ENCODE measurements at places on chromosomes 12 and 14.

DNA sequence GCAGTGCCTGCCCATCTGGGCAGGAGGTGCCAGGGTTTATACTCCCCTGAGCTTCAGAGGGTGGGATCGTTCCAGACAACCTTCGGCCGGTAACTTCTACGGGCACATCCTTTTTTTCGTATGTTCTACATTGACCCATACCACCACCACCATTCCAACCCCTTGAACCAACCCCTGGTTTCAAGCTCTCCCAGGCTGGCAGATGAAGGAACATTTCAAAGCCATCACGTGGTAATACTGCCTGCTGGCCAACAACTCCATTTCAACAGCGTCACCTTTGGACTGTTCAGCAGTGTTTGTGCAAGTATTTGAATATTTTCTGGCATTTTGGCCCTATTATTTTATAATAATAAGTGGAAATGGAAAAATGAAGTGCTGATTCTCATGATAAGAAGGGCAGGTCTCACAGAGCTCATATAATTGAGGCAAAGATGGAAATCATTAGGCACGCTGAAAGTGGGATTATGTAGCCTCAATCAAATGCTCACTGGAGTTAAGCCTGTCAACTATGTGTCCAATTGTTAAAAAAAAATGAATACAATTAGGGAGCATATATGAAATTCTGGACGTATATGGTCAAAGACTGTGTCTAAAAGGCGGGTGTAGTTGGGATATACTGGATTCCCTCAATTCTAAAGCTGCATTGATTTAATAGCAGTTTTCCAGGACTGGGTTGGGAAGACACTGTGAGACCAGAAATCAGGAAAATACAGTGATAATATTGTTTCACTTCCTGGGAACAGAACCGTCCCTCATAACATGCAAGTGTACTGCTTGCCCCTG is 162.1 kb downstream of the ZFP36L1 start:
- no peak for DNase-seq

- DNase-seq, result no peak
These were observed 59.2 kb downstream of the BICDL1 start for GRCh38 chr12:120048263-120048662.

DNA sequence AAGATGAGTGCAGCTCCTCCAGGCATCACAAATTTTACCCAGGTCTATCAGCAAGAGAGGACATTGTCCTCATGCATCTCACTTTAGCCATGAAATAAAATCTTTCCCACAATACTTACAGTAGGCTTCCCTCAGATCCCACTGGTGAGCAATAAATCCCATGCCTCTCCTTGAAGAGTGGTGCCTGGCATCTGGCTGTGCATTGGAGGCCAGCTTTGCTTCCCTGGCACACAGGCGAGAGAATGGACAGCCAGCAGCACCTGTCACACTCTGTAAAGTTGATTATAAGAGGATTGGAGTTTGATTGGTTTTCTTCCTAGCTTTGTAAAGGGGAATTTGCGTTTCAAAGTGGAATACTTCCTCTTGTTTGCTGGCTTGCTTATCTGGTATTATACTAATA is 1153.9 kb downstream of the AACS start:
- no peak for DNase-seq

GRCh38 chr14:104557766-104558165 is 21.8 kb upstream of the C14orf180 start:
- no peak for DNase-seq

DNA sequence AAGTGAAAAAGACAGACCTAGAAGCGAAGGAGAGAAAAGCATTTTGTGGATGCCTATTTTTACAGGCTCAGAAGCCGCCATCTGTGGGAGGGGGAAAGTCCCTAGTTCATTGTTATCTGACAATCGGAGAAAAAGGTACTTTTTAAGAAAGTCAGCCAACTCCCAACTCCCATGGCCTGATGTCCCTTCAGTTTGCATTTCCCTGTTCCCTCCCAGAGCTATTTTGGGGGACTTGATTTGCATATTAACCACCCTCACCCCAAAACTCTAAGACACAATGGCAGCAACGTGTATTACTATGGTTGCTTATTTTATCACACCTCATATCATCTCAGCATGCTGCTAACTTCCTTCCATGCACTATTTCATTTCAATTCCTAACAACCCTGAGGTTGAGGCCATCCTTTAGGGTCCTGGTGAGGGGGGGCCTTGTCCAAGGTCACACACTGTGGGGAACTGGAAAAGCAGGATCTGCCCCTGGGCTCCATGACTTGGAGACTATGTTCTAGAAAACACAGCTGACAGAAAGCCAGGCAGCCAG is 18.7 kb downstream of the HVCN1 start:
- peak; percentile 69 for DNase-seq

- DNase-seq, result no peak
These were observed 12.3 kb upstream of the LMO3 start for GRCh38 chr12:16618256-16618655.

GRCh38 chr12:114742363-114742762 is 58.4 kb upstream of the TBX3 start:
- DNase-seq, result no peak

DNA sequence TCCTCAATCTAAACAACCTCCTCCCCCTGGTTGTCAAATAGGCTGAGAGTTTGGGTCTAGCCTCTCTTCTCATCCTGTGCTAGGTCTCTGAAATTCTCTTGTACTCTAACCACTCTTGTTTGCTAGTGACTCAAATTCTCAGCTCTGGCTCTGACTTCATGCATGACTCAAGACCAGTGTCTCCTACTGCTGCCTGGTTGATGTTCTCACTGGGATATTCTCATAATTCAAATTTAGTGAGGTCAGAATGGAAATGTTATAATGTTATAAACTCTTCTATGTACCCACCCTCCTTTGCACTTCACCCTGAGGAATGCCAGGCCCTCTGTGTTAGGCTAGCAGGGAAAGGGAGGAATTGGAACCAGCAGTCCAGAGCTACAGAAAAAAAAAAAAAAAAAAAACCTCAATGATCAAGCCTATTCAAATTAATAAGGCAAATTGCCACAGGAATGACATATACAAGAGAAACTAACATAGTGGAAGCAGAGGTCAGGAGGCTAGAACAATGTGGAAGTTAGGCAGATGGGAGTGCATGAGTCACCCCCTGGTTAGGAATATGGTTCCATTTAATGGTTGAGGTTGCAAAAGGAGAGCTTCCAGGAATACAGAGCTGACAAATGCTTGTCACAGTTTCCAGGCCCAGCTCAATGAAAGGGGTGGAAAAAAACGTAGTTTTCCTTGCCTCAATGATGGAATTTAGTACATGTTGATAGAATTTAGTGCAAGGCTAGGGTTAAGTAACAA is 459.5 kb downstream of the RMST start:
- no peak for DNase-seq

GRCh38 chr14:91149462-91149861 is 35.6 kb downstream of the DGLUCY start:
- DNase-seq, result no peak

DNA sequence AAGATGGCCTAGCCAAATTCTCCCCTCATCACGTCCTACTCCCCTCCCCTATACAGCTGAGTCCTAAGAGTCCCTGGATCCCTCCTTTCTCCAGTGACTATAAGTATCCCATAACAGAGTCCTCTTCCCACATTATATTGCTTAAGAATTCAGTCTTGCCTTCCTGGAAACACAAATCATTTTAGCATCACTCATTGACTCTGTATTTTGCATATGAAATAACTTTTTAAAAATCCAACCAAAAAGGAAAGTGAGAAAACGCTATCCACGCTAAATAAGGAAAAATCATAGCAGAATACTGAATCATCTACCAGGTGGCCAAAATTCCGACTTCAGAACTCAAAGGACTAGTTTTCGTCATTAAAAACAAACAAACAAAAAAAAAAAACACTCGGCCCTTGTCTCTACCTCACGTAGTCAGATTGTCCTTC is 130.2 kb downstream of the GCH1 start:
- no peak for DNase-seq

- DNase-seq, result no peak
These were observed 14.2 kb upstream of the DLK1 start for GRCh38 chr14:100712490-100712889.

DNA sequence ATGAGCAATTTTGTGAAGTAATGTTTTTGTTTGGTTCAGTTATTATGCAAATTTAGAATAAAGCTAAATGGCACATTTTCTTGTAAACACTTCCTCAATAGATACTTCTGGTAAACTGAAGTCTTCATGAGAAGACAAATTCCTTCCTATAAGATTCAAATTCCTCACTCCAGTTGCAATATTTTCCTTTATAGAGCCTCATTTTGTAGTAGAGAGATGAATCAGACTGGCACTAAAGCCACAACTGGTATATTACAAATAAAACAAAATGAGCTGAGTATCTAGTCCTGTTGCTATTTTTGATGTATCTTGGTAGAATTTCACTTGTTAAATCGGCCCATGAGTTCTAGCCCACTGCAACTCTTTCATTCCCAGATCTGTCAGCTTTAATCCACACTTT is 5.5 kb downstream of the LGR5 start:
- DNase-seq, result no peak

DNA sequence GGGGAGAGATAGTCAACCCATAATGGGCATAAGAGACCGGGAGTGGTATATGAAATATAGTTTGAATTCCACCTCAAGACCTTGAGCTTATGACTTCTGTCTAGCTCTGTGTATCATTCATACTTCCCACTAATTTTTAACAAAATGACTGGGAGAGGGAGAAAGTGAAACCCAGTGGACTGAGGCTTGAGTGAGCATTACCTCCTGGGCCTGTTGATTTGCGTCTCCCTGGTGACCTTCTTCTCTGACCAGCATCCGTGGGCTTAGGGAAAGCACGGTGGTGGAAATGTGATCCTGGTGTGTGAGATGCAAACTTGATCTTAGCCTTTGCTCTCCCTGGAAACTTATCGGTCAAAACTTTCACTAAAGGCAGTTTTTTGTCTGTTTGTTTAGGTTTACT is 207.9 kb upstream of the BCL2L14 start:
- no peak for DNase-seq

DNA sequence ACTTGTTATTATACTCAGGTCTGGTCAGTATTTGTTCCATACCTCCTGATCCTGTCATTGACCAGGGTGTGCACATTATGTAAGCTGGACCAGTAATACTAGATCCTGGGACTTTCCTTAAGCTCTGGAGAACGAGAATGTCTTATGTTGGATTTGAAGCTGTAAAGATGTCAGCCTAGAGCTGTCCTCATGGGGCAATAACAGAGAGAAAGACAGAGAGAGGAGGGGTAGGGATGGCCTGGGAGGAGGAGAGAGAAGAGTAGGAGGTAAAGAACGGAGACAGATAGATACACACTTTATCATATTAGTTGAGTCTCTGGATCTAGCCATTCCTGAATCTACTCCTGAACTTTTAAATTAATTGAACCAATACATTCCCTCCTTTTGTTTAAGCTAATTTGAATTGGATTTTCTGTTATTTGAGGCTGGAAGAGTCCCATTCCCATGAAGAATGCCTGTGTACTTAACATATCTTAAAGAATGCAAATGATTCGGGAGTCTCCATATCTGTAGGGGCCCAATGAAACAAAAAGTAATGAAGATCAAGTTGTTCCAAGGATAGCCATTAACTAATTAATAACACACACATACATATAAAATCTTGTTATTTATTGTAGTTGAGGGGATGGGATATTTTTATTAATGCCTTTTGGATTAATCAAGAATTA is 55.9 kb downstream of the PLEKHA5 start:
- DNase-seq, result no peak

DNA sequence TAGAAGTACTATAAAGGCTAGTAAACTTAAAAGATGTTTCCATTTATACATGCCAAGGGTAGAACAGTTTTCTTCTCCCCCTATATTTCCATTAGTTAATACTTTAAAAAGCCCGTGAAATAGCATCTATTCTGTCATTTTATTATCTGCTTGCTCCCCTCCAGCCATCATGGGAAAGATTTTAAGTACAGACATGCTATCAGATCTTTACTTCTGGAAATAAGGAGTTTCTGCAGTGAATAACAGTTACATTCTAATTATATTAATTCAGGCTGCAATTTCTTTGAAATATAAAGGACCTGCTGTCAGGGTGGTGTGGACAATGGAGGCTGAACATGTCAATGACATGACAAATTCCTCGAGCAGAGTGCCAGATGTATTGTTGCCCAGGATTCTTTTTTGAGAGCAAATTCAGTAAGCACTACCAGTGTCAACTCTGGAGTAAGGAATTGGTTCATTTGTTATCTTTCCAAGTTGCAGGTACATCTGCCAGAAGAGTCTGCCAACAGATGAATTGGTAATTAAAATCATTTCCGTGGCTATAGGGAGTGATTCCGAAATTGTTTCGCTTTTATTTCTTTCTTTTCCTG is 151.3 kb downstream of the BTG1 start:
- DNase-seq, result no peak

DNA sequence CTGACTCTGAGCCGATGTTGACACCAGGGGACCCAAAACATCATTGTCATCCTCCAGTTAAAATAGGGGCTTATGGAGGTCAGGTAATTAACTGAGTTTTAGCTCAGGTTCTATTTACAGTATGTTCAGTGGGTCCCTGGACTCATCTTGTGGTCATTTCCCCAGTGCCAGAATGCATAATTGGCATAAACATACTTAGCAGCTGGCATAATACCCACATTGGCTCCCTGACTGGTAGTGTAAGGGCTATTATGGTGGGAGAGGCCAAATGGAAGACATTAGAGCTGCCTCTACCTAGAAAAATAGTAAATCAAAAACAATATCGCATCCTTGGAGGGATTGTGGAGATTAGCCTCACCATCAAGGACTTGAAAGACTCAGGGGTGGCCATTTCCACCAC is 350.9 kb downstream of the C12orf75 start:
- no peak for DNase-seq

- DNase-seq, result no peak
These were observed 6.7 kb downstream of the FAM222A start for GRCh38 chr12:109720152-109720856.

DNA sequence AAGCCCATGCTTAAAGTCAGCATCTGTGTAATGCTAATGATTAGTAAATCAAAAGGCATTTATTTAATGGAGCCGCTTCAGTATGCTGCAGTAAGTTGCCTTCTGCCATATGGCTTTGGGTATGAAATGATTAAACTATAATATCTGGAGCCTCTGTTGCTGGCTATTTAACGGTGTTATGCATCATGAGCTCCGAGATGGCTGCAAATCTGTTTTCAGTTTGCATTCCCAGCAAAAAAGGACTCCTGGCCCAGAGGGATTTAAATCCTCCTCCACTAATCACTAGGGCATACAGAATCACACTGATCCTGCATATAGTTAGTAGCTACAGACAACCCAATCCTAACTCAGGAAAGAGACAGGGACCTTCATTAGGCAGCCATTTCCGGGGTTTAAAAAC is 171.5 kb upstream of the EEA1 start:
- DNase-seq, result no peak

DNA sequence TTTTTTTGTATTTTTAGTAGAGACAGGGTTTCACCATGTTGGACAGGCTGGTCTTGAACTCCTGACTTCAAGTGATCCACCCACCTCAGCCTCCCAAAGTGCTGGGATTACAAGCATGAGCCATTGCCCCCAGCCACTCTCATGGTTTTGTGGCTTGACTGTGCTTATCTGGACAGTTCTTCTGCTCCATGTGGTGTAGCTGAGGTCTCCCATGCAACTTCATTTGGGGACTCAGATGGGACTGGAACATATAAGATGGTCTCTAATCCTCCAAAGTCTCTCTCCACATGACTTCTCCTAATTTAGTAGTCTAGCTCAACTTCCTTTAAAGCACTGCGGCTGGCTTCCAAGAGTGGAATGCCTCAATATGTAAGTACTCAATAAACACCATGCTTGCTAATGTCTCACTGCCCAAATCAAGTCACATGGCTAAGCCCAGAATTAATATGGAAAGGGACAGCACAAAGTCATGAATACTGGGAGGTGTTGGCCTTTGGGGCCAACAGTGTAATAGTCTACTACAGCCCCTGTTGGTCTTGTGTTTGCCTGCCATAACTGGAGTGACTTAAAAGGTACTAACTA is 7.4 kb downstream of the INHBC start:
- no peak for DNase-seq

Measured in activated naive CD4-positive, alpha-beta T cell treated with anti-CD3 and anti-CD28 coated beads for 36 hours (primary cell).